ENCODE measurements at places on chromosomes 5 and 9.

DNA sequence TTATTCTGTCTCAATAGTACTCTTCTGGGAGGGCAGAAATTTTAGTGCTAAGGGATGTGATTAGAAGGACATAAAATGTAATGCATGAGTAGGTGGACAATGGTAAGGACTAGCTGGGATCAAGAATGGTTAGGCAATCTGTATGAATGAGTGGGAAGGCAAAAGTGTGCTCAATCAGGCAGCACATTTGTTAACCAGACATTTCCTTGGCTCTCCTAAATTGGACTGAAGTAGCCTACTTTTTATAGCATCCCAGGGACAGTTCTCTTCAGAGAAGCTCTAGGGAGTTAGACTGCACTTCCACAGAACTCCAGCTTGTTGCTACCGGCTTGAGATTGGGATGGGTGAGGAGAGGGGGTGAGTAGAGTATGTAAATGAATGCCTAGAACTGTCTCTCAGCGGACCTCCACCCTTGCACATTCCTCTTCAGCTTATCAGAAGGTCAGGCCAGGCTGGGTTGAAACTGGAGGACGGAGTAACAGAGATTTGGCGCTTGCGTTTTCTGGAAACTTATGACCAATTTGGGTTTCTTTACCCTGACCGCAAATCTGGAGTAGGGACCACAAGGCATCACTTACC is 19.0 kb upstream of the ARL14EPL start:
- DNase-seq = no peak

DNA sequence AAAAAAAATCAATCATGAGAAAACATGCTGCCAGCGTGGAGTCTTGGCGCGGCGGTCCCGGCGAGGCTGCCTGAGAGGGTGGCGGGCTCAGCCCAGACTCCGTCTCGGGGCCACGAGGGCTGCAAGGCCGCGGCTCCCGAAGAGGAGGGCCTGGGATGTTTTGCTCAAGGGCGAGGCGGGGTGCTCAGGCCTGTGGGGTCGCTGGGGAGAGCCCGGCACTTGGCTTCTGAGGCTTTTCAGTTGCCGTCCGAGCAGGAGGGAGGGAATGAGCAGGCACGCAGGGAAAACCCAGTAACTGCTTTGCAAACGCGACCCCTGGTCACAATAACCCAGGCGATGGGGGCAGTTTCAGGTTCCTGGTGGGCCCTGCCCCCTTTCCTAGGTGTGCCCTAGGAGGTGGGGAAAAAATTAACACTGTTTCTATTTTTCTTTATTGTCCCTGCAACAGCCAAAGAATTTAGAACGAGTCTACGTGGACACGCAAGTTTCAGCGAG is 3.2 kb upstream of the IRX2 start:
- DNase-seq = no peak

DNA sequence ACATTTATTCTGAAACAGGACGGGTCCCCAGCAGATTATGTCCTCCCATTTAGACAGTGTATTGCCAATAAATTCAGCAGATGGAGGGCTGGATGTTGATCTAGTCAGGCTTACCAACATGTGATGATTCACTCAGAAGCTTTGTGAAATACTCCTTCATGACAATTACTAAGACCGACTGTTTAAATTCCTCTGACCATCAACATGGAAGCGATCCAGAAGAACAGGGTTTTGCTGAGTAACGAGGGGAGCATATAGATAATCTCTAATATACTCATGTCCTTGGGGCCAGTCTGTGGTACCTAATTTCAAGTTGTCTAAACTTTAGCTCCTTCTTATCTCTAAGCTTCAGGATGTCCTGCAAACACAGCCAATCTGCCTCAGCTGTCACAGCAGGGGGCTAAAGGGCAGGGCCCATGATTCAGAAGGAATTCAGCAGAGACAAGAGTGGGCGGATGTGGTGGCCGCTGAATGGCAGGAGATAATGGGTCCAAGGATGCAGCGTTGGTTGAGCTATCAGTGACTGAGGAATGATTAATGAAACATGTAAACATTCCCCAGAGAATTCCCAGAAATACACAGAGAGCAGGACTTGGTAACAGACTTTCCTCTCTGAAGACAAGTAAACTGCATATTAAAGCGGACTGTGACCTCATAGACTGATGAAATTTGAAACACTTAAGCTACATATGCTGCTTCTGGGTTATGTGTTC is 109.4 kb downstream of the ANKRD55 start:
- DNase-seq = no peak

- no peak for DNase-seq
These were observed 61.0 kb upstream of the BASP1 start for GRCh38 chr5:17156463-17156862.

DNA sequence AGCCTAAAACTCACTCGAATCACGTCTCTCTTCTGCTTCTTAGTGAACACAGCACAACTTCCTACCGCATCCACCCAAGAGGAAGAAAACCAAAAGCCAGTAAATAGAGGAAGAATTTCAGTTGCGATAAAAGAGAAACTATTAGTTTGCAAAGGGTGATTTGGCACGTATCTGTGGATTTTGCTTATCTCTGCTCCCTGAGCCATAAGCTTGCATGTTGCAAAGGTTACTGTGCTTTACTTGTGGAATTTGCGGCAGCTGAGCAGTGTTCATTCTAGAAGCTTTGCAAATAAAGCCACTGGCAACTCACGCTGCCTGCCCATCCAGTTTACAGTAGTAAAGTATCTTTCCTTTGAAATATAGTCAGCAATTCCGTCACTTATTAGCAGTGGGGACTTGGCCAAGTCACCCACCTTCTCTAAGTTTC is 149.0 kb upstream of the PCA3 start:
- no peak for DNase-seq
